ENCODE measurements at places on chromosomes 12 and 14.

DNA sequence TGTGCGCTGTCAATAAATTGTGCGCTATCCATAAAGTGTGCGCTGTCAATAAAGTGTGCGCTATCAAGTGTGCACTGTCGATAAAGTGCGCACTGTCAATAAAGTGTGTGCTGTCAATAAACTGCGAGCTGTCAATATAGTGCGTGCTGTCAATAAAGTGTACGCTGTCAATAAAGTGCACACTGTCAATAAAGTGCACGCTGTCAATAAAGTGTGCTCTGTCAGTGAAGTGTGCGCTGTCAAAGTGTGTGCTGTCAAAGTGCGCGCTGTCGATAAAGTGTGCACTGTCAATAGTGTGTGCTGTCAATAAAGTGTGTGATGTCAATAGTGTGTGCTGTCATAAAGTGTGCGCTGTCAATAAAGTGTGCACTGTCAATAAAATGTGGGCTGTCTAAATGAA lies 2.9 kb upstream of the CHGA start:
- no peak for DNase-seq

GRCh38 chr12:52977170-52977569 lies 28.3 kb downstream of the KRT18 start:
- no peak for DNase-seq

DNA sequence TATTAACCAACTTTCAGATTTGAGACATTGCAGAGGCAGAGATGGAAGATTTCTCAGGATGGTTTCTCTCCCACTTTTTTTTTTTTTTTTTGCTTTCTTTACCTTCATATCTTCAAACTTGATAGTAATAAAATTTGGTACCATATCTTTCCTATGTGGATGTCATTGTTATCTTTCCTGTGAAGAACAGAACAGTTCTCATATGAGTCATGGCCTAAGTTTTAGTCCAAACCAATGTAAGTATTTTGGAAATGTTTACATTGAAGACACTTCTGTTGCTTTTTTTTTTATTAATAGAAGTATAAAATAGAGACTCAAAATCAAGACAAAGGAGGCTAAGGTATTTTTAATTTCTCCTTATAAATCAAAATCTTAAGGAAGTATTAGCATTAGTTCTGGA lies 95.2 kb downstream of the C12orf50 start:
- no peak for DNase-seq

GRCh38 chr14:92609955-92610354 lies 96.4 kb downstream of the RIN3 start:
- DNase-seq: no peak

- DNase-seq: peak; percentile 70
Observed at GRCh38 chr12:122031342-122032216, 9.9 kb downstream of the BCL7A start.

DNA sequence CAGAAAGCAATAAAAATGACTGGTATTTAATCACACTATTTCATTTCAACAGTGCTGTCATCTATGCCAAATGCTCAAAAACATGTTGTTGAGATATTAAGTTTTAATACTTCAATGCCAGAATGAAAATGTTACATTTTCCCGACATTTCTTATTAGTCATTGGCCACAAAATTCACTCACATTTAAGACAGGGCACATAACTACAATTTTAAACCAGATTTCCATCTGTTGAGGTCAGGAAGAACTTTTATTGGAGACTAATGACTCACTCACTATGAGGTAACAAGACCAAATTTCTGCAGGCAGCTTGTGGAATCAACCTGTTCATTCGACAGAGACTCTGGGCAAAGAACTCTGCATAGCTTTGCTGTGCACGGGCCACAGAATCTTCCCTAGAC lies 36.8 kb downstream of the PPTC7 start:
- DNase-seq: no peak

GRCh38 chr14:44798386-44799242 lies 163.1 kb downstream of the KLHL28 start:
- DNase-seq: no peak

DNA sequence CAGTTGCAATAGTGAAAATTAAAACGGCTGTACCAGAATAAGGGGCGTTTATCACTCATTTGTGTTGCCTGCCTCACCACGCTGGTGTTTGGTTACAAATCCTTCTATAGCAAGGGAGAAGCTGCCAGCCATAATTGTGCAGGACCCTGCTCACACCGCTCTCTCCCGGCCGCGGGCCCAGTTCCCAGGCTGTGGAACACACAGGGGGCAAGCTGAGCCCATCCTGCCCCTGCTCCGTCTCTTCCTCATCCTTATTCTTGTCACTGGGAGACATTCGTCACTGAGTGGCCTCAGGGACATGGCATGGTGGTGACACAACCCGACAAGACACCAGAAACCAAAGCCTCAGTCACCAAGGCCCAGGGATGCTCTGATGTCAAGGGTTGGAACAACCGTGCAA lies 116.3 kb upstream of the FKBP4 start:
- no peak for DNase-seq

DNA sequence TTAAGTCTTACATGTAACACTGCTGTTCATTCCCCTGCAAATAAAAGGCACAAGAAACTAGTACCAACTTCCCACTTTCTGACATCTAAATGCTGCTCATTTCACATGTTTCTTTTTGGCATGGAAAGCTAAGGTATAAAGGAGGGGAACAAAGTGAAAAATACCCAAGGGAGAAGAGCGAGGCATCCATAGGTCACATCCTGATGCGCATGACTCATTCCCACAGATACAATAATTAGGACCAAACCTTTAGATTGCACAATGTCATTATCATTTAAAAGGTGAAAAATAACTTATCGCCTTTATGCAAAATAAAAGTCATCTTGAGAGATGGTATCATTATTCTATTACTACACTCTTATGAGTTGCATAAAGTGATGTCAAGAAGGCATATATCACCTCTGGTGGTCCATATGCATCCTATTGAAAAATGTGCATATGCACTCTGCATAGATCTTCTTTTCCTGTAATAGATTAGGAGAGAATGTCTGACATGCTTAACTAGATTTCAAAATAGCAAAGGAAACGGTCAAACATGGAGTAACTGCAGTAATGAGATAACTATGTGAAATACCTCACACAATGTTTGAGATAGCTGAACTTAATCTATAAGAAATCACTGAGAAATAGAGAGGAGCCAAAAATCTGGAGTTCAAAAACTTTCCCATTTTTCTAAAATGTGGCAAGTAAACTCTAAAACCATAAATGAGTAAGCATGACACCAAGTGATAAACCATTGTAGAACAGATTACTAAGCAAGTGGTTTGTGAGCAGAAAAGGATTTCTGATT lies 382.5 kb upstream of the TMTC1 start:
- no peak for DNase-seq

DNA sequence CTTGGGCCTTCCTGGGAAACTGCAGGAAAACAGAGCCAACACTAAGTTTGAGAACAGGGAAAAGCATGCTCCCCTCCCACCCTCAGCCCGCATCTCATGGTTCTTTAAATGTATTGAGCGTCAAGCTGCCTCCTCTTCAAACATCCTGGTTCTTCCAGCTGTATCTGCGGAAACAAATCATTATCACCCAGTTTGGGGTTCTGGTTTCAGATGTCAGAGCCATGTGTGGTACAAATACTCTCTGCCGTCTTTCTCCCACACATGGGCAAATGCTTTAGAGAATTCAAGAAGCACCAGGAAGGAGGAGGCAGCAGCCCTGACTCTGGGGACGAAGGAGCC lies 29.1 kb downstream of the JDP2 start:
- DNase-seq: no peak

DNA sequence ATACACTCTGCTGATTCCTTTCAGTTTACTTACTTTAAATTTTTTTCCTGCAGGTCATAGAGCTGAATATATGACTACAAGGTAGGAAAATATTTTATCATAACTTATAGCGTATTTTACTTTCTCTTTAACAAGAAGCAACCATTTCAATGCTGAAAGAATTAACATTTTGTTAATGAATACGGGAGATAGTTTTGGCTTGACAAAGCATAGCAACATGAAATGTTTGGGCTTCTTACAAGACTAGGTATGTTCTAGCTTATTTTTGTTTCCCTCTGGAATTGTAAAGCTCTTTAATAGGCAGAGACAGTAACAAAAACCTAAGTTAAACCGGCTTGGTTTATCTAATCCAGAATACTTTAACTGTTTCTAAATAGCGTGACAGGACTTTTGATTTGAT lies 135.2 kb downstream of the KICS2 start:
- no peak for DNase-seq

DNA sequence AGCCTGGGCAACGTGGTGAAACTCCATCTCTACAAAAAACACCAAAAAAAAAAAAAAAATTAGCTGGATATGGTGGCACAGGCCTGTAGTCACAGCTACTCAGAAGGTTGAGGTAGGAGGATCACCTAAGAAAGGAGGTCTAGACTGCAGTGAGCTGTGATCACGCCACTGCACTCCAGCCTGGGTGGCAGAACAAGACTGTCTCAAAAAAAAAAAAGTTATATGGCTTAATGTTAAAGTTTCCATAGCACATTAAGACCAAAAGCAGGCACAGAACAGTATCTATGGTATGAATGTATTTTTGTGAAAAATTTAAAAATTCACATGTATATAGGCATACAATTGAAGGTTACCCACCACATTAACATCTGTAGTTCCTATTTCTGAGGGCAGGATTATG lies 15.9 kb downstream of the CDKN1B start:
- no peak for DNase-seq

GRCh38 chr12:48586361-48586760 lies 16.5 kb upstream of the LALBA start:
- no peak for DNase-seq

- DNase-seq: no peak
Observed at GRCh38 chr12:25384038-25384892, 133.5 kb upstream of the KRAS start.

All from GM10248 (cell line).